ENCODE measurements at places on chromosomes 12 and 14. TPM values are rescaled to one million over a fixed set of nuclear protein-coding genes. Genes with fewer than 3 reads are reported as not detected.
A peak's percentile ranks its signal among the peaks of the same experiment; 100 is the strongest.

GRCh38 chr12:96456265-96456974 lies 33.0 kb upstream of the CFAP54 start:
- no peak for DNase-seq

Gene ESR2
- 0.30 TPM for total RNA-seq

- DNase-seq, result peak; percentile 82
These were observed 75.1 kb downstream of the IRF2BPL start for GRCh38 chr14:76953311-76953945.

- no peak for DNase-seq
These were observed 30.0 kb upstream of the EID3 start for GRCh38 chr12:104273503-104273902.

Gene RFX4
- total RNA-seq, result not detected

Gene RND1
- 5.9 TPM for total RNA-seq

Gene REC8
- total RNA-seq, result 18.4 TPM

Measured in lower lobe of right lung (tissue), 2 donors.